Dermis lymphatic vessel endothelial cell (primary cell): ENCODE measurements at places on chromosomes 1 and 21. TPM values are rescaled to one million over a fixed set of nuclear protein-coding genes. Genes with fewer than 3 reads are reported as not detected.

The KRTAP12-2 gene
- not detected in 2 replicates for total RNA-seq

The IRF6 gene
- 0.26 and 3.5 TPM in 2 replicates for total RNA-seq

The ZMYND12 gene
- total RNA-seq: 0.43 and 0.60 TPM in 2 replicates

The ADAMTS4 gene
- total RNA-seq: 10.0 and 13.3 TPM in 2 replicates

The UBXN10 gene
- under 0.01 TPM in 1 of 2 replicates, not detected in the other for total RNA-seq

The CGN gene
- 0.11 and 0.26 TPM in 2 replicates for total RNA-seq

The FPGT gene
- 12.6 and 16.3 TPM in 2 replicates for total RNA-seq

The FASLG gene
- not detected in 2 replicates for total RNA-seq

The CALML6 gene
- total RNA-seq: under 0.01 TPM in 1 of 2 replicates, not detected in the other

The LIN28A gene
- not detected in 2 replicates for total RNA-seq
